AG09309 (cell line): ENCODE measurements at places on chromosomes 16 and 17.

DNA sequence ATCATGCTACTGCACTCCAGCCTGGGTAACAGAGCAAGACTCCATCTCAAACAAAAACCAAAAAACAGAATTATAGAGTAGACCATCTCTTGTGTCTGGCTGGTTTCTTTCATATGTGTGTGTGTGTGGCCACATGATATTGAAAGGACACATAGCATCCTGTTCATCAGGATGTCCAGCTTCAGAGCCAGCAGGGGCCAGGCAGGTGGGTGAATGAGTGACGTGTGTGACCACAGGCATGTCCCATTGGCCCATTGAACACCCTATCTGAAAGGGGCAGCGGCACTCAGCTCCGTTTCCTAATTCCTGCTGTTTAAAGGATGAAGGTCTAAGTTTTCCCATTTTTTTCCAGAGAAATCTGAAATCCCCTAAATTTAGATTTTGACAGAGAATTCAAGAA is 174.2 kb downstream of the PRKCB start:
- no peak for DNase-seq

GRCh38 chr16:24372824-24373223 is 116.7 kb downstream of the CACNG3 start:
- DNase-seq: no peak

DNA sequence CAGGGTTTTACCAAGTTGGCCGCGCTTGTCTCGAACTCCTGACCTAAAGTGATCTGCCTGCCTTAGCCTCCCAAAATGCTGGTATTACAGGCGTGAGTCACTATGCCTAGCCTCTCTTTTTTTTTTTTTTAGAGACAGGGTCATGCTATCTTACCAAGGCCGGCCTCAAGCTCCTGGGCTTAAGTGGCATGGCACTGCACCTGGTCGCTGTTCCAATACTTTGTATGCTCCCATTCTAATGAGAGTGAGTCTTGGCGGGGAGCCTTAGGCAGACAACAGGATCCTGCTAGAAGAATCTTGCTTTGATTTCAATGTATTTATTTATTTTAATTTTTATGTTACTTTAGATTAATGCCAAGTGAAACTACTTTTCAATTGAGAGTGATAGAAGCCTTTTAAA is 21.9 kb downstream of the TOM1L2 start:
- no peak for DNase-seq

GRCh38 chr16:75317101-75317522 is 65.7 kb upstream of the BCAR1 start:
- DNase-seq: no peak

- DNase-seq: no peak
These were observed 7.1 kb upstream of the TMC5 start for GRCh38 chr16:19410435-19411171.

DNA sequence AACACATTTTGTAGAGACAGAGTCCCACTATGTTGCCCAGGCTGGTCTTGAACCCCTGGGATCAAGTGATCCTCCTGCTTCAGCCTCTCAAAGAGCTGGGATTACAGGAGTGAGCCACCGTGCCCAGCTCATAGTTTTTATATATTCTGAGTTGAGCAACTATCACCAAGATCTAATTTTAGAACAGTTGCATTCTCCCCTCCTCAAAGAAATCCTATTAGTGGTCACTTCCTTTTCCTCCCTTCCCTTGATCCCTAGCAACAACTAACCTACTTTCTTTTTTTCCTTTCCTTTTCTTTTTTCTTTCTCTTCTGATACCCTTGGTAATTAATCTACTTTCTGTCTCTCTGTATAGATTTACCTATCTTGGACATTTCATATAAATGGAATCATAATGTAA is 61.5 kb upstream of the B4GALNT2 start:
- DNase-seq: no peak
